ENCODE measurements at places on chromosomes 3 and 15.

DNA sequence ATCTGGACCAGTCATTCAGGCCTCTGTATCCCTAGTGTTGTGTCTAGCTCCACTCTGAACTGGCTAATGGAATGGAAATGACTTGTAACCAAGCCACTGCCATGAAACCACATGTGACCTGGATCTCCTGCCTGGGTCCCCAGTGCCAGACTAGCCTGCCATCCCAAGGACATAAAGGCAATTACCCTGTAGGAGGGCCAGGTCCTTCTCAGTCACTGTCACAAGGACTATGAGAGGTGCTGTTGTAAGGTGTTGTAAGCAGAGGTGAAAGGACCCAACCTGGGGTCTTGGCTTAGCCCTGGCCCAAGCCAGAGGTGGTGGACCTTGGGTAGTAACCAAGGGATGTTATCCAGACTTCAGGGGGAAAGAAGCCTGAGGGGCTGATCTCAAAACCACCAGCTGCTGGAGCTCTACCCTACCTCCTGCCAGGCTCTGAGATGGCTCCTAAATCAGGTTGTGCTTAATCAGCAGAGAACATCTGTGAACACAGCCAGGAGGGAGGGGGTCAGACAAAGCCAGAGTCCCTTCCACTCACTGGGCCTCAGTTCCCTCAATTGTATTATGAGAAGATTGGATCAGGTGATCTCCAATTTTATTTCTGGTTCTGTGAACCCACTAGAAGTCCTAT lies 15.7 kb upstream of the KLHL24 start:
- DNase-seq, result no peak

DNA sequence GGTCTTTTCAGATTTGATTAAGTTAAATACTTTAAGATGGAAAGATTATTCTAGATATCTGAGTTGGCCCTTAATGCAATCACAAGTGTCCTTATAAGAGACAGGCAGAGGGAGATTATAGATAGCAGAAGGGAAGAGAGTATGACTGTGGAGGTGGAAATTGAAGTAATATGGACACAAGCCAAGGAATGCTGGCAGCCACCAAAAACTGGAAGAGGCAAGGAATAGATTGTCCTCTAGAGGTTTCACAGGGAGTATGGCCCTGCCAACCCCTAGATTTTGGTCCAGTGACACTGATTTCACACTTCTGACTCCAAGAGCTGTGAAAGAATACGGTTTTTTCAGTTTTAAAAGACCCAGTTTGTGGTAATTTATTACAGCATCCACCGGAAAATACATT lies 1498.7 kb upstream of the CADM2 start:
- no peak for DNase-seq

GRCh38 chr3:188205992-188206416 lies 52.0 kb downstream of the LPP start:
- DNase-seq, result no peak

- no peak for DNase-seq
Measured at GRCh38 chr3:23913873-23914743, 2.7 kb downstream of the NKIRAS1 start.

GRCh38 chr15:39191871-39192291 lies 389.0 kb upstream of the THBS1 start:
- DNase-seq, result no peak

GRCh38 chr15:80776420-80777045 lies 2.6 kb upstream of the CEMIP start:
- peak; percentile 77 for DNase-seq

- no peak for DNase-seq
Measured at GRCh38 chr15:89196994-89197393, 24.4 kb downstream of the RLBP1 start.

GRCh38 chr3:198028718-198029117 lies 68.7 kb downstream of the LMLN start:
- DNase-seq, result no peak

DNA sequence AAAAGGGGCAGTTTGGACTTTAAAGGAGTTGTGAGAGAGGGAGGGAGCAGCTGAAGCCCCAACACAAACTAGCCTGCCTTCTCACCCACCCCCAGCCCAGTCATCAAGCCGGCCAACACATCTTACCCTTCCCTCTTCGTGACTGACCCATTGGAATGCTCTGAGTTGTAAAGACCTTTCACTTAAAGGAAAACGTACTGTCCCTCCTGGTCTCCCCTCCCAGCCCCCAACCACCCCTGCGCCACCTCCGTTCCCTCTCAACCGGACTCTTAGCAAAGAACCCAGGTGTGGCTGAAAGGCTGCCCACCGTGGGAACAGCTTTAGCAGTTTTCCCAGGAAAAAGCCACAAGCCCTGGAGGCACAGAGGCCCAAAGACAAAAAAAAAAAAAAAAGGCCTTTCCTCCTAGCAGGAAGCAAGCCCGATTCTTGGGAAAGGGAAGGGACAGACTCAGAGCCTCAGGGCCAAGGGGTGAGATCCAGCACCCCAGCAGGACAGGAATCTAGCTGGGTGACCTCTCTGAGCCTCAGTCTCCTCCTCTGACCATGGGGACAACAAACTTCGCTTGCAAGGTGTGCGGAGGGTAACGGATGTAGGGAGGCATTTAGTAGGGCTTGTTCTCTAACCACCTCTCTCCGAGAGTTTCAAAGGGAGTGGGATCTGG lies 2.4 kb downstream of the CYP11A1 start:
- DNase-seq, result no peak

- DNase-seq, result no peak
Measured at GRCh38 chr3:117836296-117836695, 1126.7 kb downstream of the TUSC7 start.

DNA sequence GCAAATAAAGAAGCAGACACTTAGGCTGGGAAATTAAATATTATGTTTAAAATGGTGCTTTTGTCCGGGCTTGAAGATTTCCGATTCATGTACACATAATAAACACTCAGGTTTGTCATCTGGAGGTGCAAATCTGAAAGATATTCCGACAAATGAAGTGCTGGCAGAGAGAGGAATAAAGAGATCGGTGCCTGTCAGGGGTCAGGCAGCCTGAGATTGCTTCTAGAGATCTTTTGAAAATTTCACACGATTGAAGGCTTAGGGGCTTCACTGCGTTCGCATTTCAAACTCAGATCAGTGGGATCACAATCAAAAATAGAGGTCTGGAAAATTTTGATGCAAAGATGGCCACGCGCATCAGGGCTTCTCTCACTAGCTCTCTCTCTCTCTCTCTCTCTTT lies 33.2 kb downstream of the NR2F2 start:
- DNase-seq, result no peak

GRCh38 chr3:430186-430585 lies 233.6 kb downstream of the CHL1 start:
- DNase-seq, result no peak

DNA sequence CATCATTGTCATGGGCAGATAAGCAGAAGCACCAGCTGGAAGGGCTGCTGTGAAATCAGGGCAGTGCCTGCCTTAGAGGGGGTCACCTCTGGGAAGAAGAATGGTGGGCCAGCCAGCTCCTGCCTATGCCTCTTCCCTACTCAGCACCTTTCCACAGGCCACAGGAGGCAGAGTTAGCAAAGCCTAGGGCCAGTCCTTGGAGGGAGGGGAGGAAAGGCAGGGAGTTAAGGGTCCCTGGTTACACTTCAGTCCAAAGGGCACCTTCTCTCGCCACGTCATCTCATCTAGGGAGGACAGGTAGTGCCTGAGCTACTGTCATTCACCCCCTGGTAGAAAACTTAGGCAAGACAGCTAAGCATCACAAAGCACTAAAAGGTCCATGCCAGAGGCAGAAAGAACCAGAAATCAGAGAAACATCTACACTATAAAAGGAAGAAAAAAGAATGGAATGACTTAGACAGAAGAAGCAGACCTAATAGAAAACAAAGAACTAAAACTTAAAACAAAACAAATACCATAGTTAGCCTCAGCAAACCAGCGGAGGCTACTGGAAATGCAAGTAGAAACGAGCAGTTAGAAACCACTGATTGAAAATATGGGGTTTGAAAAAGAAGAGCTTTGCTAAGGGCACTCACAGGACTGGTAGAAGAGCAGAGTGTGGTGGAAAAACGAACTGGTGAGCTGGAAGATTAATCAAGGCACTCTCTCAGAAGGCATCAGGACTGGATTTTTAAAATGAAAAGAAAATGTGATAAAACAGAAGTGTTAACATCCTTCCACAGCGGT lies 84.2 kb downstream of the OSBPL10 start:
- DNase-seq, result no peak

GRCh38 chr15:43899928-43900327 lies 73.1 kb downstream of the WDR76 start:
- DNase-seq, result no peak

DNA sequence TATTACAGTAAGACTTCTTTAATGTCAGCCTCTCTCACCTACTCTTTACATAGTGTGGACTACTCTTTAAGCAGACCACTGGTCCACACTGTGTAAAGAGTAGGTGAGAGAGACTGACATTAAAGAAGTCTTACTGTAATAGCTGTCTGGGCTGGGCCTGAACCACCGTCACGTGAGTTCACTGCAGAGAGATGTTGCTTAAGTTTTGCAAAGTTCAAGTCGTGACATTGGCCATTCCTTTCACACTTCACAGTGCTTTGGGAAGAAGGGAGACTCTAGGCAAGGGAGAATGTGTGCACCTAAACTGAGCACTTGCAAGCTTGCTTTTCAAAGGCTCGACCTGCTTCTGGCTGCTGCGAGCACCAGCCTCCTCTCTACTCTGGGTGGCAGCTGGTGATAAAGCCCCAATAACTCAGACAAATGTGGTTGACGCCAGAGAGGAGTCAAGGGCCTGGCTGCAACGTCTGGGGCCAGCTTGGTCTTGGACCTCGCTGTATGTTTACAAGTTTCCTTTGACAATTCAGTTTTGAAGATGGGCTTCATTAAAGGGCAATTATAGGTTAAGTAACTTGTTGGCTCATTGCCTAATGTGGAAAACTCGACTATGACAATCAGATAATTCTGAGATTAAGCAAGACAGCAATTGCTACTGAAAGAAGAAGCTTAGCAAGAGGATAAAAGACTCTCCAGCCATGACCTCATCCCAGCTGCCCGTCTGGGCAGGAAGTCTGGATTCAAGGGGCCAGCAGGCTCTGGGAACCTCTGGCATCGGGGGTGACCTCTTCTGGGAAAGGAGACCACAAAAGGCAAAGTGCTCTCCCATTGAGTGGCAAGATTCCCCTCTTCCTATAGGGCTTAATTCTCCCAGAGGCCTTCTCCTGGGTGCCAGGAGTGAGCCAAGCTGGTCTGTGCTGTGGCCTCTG lies 242.1 kb upstream of the TLE3 start:
- no peak for DNase-seq

GRCh38 chr15:69338535-69339213 lies 40.0 kb downstream of the PAQR5 start:
- DNase-seq, result no peak

DNA sequence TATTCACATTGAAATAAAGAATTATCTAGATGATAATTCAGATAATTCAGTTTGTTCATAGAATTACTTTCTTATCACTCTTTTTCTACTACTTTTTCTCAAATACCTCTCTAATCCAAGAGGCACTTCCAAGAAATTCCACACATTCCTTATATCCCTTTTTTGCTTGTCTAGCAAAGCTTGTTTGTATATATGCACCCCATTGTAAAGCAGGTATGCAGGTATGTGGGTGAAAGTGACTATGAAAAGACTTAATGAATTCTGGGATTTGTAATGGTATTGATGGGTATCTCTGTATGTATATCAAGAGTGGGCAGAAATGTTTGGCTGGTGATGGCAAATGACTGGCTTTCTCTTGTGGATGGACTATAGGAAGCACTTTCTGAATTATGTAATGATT lies 94.1 kb upstream of the FGF7 start:
- no peak for DNase-seq

DNA sequence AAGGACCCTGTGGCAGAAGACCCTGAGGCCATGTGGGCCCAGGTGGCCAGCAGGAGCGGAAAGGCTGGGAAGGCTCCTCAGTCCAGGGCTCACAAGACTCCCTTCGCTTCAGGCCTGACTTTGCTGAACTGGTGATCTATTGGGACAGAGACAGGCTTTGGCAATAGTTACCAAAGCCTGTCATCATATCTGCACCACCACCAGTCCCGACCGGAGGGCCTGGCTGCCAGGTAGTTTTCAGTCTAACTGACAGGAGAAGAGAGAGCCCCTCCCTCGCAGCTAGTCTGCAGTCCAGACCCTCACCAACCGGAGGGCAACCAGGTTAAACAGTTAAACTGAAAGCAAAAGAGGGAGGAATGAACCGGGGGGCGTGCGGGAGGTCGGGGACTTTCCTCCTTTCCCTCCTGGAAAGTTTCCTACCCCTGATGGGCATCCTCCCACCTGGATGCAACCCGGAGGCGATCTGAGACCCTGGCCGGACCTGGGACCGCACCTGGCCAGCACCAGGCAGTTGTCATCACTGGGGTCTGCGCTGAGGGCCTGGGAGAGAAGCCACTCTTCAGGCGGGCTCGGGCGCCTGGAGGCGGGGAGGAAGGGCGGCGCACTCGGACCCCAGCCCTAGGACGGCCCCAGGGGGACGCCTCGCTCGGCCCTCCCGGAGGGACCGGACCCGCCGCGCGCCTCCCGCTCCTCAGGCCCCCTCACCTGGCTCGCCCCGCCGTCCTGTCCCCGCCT lies 435 bp downstream of the RAB27A start:
- peak; percentile 85 for DNase-seq

- no peak for DNase-seq
Measured at GRCh38 chr3:82410366-82410765, 648.9 kb upstream of the GBE1 start.

- DNase-seq, result no peak
Measured at GRCh38 chr15:48590723-48591122, 54.8 kb downstream of the FBN1 start.

- DNase-seq, result peak; percentile 49
Measured at GRCh38 chr3:43862470-43862869, 171.7 kb downstream of the ABHD5 start.

GRCh38 chr3:139107424-139108252 lies 62.9 kb upstream of the PRR23C start:
- DNase-seq, result peak; percentile 54

- DNase-seq, result no peak
Measured at GRCh38 chr3:156847752-156848448, 21.7 kb downstream of the LEKR1 start.

- peak; percentile 42 for DNase-seq
Measured at GRCh38 chr15:85761635-85762034, 33.1 kb downstream of the KLHL25 start.

DNA sequence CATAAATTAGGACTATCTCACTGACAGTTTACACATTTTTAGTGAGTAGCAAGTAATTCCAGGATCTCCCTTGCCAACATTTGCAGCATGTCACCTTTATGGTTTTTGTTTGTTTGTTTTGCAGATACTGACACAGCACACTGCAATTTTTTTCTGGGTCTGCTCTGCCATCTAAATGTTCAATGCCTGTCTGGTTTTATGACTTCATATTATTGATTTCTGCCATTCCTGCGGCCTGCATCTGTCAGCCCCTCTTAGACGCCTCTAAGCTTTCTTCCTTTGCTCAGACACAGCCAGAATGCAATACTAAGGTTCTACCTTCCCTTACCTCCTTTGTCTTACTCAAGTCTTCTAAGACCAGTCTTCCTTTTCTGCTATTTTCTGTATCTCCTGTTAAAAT lies 321.2 kb upstream of the AZI2 start:
- DNase-seq, result no peak

DNA sequence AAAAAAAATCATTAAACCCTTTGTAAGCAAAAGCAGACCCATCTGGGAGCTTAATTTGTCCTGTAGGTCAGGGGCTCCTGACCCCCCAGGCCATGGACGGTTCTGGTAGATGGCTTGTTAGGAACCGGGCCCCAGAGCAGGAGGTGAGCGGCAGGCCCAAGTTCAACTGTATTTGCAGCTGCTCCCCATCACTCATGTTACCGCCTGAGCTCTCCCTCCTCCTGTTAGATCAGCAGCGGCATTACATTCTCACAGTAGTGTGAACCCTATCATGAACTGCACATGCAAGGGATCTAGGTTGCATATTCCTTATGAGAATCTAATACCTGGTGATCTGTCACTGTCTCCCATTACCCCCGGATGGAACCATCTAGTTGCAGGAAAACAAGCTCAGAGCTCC lies 60.7 kb downstream of the FSIP1 start:
- no peak for DNase-seq
